Activated CD4-positive, alpha-beta T cell treated with anti-CD3 and anti-CD28 coated beads, Interleukin-2, amount 50 U/mL, for 24 hours (primary cell): ENCODE measurements at places on chromosomes 5 and 9.

DNA sequence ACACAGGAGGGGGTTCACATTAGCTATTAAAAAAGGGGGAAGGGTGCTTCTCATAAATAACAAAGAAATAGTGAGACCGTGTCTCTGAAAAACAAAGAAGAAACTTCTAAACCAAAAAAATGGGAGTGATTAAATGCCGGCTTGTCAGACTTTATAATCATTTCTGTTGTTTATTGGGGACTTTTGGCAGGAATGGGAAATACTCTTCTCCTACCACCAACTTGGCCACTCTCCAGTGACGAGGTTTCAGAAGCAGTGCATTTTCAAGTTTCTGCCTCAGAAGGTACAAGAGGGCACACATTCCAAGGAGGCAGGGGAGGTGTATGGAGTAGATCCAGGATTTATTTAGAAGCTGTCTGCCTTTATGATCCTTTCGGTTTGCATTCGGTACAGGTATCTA, 46.2 kb downstream of the LIX1 start:
- DNase-seq: no peak

DNA sequence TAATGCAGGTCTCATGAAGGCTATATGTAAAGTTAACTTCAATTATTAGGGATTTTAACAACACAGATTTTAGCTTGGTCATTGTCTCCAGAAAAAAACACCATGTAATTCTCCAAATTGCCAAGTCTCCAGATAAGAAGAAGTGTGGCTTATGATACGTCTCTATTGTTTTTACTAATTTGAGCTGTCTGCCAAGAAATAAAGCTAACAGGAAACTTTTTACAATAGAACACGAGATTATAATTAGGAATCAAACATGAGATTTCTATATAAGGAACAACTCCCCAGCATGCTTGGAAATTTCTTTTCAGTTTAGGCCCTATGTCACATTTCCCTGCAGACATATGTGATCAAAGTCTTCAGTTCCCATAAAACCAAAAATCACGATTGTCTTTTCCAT, 142.7 kb downstream of the MCTP1 start:
- no peak for DNase-seq

GRCh38 chr9:122263699-122264349, 816 bp downstream of the RBM18 start:
- DNase-seq: no peak

DNA sequence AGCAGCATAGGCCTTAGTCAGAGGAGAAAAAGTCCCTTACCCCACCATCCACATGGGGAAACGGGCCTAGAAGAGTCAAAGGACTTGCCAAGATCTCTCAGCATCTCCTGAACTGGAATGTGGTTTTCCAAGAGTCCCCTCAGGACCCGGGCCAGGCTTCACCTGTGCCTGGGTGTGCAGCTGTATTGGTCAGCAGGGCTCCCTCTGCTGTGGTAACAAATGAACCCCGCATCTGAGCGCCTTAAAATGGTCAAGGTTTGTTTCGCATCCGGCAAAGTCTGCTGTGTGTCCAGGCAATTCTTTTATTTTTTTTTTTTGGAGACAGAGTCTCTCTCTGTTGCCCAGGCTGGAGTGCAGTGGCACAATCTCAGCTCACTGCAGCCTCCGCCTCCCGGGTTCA, 168.0 kb upstream of the IER5L start:
- no peak for DNase-seq
